ENCODE measurements at places on chromosomes 7 and 10.

DNA sequence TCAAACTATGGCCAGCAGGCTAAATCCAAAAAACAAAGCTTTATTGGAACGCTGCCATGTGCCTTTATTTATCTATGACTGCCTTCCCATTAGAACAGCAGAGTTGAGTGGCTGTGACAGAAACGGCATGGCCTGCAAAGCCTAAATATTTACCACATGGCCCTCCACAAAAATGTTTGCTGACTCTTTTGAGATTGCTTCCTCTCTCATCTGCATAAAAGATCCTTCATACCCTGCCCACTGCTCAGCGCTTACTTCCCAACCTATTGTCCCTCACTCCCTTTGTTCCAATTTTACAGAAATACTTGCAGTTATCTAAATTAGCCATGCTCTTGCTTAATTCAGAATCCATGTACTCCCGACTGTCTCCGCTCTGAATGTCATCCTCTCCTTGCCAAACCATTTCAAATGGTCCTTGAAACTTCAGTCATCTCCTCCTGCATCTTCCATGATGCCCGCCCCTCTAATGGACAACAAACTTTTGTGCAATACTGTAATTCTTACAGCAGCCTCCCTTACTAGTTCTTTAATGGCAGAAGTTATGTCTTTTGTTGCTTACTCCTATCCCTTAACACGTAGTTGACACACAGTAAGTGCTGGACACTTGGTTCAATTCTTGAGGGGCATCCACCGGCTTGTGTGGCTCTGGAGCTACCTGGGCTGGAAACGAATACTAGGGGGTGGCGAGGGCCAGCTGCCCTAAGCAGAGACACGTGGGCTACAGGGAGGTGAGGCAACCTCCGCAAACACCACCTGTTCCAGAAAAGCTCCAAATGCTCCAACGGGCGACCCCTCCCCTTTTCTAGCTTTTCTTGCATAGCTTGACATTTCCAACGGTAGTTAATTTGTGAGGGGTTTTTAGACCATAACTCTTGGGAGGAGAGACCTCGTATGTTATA lies 832 bp downstream of the XRCC2 start:
- H3K27me3 ChIP-seq = no peaks in the 10 kb centered on the region
- peak overlapping the region; percentile 92 for H3K4me3 ChIP-seq
- peaks cover 9% of the 10 kb centered on the region for H3K4me1 ChIP-seq
- peak overlapping the region; percentile 97 for H3K27ac ChIP-seq
- DNase-seq = peak; percentile 10

DNA sequence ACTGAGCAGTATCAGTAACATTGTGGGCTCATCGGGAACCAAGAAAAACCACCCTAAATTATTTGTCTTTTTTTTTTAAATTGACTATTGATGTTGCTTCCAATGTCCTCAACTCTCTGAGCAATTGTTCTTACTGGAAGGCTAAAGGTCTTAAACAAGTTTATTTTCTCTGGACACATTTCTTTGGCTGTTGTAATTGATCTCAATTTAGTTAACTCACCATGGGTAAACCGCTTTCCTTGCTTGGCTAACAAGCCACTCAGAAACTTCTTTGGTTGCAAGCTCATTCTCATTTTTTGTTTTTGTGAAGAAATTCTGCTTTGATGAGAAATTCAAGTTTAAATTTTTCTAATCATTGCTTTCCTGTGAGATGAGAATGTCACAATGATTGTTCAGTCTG lies 25.5 kb downstream of the CCDC71L start:
- H3K4me1 ChIP-seq = peaks cover 3% of the 10 kb centered on the region
- no peaks in the 10 kb centered on the region for H3K36me3 ChIP-seq
- peaks cover 29% of the 10 kb centered on the region for H3K27me3 ChIP-seq
- no peak overlapping the region for H3K4me3 ChIP-seq

DNA sequence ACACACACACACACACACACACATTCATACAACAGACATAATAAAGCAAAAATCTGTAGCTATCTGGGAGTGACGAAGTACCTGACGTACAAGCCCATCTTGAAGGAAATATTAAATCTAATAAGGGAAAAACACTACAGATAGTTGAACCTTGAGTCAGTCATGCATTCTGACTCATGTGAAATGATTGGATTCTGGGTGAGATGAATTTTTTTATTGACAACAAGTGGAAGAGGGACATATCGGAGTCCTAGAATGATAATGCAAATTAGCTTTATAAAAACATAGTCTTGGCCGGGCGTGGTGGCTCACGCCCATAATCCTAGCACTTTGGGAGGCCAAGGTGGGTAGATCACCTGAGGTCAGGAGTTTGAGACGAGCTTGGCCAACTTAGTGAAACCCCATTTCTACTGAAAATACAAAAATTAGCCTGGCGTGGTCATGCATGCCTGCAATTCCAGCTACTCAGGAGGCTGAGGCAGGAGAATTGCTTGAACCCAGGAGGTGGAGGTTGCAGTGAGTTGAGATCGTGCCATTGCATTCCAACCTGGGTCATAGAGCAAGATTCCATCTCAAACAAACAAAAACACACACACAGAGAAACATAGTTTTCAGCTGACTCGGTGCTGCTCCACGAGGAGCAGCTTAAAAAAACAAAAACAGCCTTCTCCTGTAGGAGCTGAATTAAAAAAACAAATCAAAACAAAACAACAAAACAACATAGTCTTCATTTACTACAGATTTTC lies 154.4 kb upstream of the MKLN1 start:
- no peak for DNase-seq
- H3K4me1 ChIP-seq = no peaks in the 10 kb centered on the region
- H3K27ac ChIP-seq = no peak overlapping the region
- H3K36me3 ChIP-seq = no peaks in the 10 kb centered on the region
- H3K4me3 ChIP-seq = no peak overlapping the region

- H3K27ac ChIP-seq = no peak overlapping the region
- H3K27me3 ChIP-seq = peaks cover 15% of the 10 kb centered on the region
- no peaks in the 10 kb centered on the region for H3K36me3 ChIP-seq
- H3K4me1 ChIP-seq = no peaks in the 10 kb centered on the region
- DNase-seq = no peak
Measured at GRCh38 chr10:13536674-13537366, 8.0 kb upstream of the BEND7 start.

- H3K4me1 ChIP-seq = no peaks in the 10 kb centered on the region
- no peaks in the 10 kb centered on the region for H3K27me3 ChIP-seq
- no peaks in the 10 kb centered on the region for H3K36me3 ChIP-seq
- H3K4me3 ChIP-seq = no peak overlapping the region
- no peak for DNase-seq
Measured at GRCh38 chr10:28947171-28947570, 269.9 kb downstream of the BAMBI start.

- peaks cover 22% of the 10 kb centered on the region for H3K4me1 ChIP-seq
- peaks cover 4% of the 10 kb centered on the region for H3K36me3 ChIP-seq
- H3K4me3 ChIP-seq = peak overlapping the region; percentile 90
- no peaks in the 10 kb centered on the region for H3K27me3 ChIP-seq
Measured at GRCh38 chr7:133082390-133082766, 488 bp upstream of the CHCHD3 start.

DNA sequence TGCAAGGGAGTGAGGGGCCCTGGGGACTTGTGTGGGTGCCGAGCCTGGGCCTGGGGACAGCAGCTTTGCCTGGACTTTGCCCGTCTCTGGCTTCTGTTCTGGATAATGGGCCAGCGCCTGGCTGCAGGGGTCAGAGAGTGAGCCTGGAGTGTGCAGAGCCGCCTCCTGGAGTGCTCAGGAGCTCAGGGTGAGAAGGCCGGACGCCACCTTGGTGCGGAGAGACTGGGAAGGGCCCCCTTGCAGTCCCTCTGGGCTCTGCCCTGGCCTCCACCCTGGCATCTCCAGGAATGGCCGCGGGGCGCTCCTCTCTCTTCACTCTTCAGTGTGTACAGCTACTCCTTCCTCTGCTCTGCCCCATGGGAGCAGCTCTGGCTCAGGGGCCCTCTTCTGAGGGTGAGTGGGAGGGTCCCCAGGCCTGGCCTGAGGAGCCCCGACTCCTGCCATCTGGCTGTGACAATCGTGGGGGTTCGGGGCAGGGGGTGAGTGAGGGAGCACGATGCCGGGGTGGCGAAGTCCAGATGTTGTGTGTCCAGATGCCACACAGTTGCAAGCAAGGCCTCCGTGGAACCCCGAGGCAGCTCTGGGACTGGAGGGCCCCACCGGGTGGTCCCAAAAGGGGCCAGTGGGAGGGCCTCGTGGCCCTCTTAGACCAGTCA lies 187.1 kb downstream of the DNAJB6 start:
- H3K36me3 ChIP-seq = no peaks in the 10 kb centered on the region
- H3K4me3 ChIP-seq = no peak overlapping the region
- H3K27ac ChIP-seq = no peak overlapping the region
- no peaks in the 10 kb centered on the region for H3K4me1 ChIP-seq

- no peak overlapping the region for H3K27ac ChIP-seq
- no peak for DNase-seq
- no peaks in the 10 kb centered on the region for H3K27me3 ChIP-seq
- no peaks in the 10 kb centered on the region for H3K36me3 ChIP-seq
- H3K4me3 ChIP-seq = no peak overlapping the region
- no peaks in the 10 kb centered on the region for H3K4me1 ChIP-seq
Measured at GRCh38 chr7:40243076-40243475, 108.3 kb downstream of the SUGCT start.

- no peak overlapping the region for H3K4me3 ChIP-seq
- peaks cover 2% of the 10 kb centered on the region for H3K27me3 ChIP-seq
- no peaks in the 10 kb centered on the region for H3K4me1 ChIP-seq
- no peaks in the 10 kb centered on the region for H3K36me3 ChIP-seq
- H3K27ac ChIP-seq = no peak overlapping the region
Measured at GRCh38 chr10:94012834-94013233, 19.1 kb downstream of the PLCE1 start.

DNA sequence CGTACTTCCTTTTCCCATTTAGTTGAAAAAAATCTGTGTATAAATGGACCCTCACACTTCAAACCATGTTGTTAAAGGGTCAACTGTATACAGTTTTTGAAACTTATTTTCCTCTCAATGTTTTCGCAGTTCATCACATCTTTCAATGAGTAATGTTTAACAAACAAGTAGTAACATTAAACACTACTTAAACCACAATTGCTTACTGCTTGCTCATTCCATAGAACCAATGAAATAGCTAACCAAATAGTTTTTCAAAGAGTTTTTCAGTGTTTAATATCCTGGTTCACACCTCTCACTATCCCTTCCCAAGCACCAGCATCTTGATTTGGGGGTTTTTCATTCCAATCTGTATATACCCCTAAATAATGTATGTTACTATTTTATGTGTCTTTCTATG lies 9.1 kb downstream of the SEM1 start:
- DNase-seq = no peak
- peaks cover 12% of the 10 kb centered on the region for H3K4me1 ChIP-seq
- no peak overlapping the region for H3K4me3 ChIP-seq
- no peak overlapping the region for H3K27ac ChIP-seq
- no peaks in the 10 kb centered on the region for H3K27me3 ChIP-seq

DNA sequence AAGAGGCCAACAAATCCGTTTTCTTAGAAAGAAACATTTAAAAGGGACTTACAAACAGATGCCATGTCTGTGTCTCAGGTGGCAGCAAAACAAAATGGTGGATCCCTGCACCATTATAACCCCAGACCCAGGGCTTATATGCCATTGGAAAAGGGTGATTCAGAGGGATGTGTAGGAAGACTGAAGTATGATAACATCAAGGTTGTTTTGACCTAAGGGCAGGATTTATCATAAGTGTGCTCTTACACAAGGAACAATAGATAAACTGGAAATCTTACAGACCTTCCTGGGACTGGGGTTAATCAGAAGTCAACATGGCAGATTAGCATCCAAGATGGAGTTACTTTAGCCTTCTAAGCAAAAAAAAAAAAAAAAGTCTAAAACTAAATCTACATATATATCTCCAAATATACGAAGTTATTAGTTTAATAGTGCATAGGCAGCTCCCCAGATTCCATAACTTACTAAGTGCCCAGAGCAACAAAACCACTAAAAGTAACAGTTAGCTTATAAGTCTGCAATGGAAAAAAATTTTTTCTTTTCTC lies 34.3 kb upstream of the WNT16 start:
- DNase-seq = no peak
- H3K27ac ChIP-seq = no peak overlapping the region
- H3K27me3 ChIP-seq = peaks cover 2% of the 10 kb centered on the region
- no peak overlapping the region for H3K4me3 ChIP-seq

Measured in T-helper 2 cell treated with Interferon-gamma antibody and Interleukin-4, amounts not matched to agents 5 μg/mL and 100 μg/mL, for 36 hours (primary cell).